Smooth muscle cell of the umbilical artery (primary cell): ENCODE measurements at places on chromosomes 5 and 9. TPM values are rescaled to one million over a fixed set of nuclear protein-coding genes. Genes with fewer than 3 reads are reported as not detected.

Gene COL5A1
- 1,286 and 1,941 TPM in 2 replicates for total RNA-seq

Gene ZNF618
- 10.4 and 13.5 TPM in 2 replicates for total RNA-seq

Gene ARID3C
- total RNA-seq, result 0.18 TPM in 1 of 2 replicates, not detected in the other

Gene IDNK
- 1.5 and 1.7 TPM in 2 replicates for total RNA-seq

Gene PCA3
- total RNA-seq, result not detected in 2 replicates

Gene RNF183
- total RNA-seq, result not detected in 2 replicates

Gene ZNF462
- 17.2 and 24.3 TPM in 2 replicates for total RNA-seq

Gene F12
- 0.51 and 0.89 TPM in 2 replicates for total RNA-seq

Gene ANKRD18A
- total RNA-seq, result not detected in 2 replicates

Gene YIPF5
- total RNA-seq, result 285 and 418 TPM in 2 replicates

Gene IL3
- total RNA-seq, result not detected in 2 replicates
